Activated naive CD8-positive, alpha-beta T cell treated with anti-CD3 and anti-CD28 coated beads, Interleukin-2, amount 10 ng/mL, durations not matched to agents 7 days and 5 days (primary cell): ENCODE measurements at places on chromosomes 13 and 19. TPM values are rescaled to one million over a fixed set of nuclear protein-coding genes. Genes with fewer than 3 reads are reported as not detected.

DNA sequence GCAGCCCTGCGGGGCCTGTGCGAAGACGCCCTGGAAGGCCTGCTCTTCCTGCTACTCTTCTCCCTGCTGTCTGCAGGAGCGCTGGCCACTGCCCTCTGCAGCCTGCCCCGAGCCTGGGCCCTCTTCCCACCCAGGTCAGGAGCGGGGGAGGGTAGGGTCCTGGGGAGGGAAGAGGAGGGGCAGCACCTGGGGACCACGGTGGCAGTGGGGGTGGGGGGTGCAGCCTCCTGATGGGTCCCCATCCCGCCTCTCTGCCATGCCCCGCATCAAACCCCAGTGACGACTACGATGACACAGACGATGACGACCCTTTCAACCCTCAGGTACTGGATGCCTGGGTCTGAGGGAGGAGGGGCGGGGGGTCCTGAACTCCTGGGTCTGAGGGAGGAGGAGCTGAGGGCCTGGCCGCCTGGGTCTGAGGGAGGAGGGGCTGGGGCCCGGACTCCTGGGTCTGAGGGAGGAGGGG is 13.4 kb upstream of the LENG8 start:
- no peak for DNase-seq

Gene CEACAM19
- 0.40 TPM for total RNA-seq

DNA sequence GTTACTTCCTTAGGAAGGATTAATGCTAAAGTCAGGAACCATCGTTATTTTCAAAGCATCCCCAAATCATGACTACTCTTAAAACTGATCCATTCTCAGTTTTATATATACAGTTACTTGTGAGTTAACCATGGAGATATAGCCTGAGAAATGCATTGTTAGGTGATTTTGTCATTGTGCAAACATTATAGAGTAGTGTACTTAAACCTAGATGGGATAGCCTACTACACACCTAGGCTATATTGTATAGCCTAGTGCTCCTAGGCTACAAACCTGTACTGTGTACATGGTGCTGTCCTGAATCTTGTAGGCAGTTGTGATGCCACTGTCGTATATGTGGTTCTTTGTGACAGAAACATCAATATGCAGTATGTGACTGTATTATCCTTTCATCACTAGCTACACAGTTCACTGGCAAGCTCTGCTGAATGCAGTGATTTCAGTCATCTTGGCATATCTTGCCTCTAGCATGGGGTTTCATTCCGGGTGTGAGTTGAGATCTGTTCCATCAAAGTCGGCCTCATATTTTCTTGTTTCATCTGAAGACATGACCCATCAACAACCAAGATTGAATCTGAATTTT is 45.3 kb downstream of the CDK8 start:
- DNase-seq, result no peak

Gene ZNF460
- 67.1 TPM for total RNA-seq

DNA sequence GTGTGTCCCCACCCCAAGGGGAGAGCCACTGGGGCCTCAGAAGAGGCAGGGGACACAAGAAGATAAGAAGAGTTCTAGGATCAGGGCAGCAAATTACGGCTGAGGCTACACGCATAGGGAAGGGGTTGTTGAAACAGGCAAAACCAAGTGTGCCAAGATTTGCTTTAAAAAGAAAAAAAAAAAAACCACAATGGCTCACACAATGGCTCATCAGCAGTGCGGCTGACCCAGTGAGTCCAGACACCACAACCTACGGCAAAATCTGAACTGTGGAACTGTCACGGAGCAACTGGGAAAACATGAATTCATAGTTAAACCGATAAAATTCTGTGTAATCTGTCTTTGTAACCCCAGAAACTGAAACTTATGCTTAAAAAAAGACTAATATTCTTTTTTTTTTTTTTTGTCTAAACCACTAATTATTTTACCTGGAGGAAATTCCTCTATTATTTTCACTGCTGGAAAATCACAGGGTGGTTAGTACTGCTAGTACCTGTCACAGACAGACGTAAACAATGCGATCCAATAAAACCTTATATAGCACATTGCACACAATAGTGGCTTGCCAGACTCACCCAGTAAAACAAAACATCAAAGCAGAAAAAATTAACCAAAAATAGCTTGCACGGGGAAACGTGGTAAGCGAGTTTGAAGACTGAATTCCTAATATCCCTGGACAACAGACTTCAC is 325.4 kb upstream of the TSHZ3 start:
- no peak for DNase-seq

DNA sequence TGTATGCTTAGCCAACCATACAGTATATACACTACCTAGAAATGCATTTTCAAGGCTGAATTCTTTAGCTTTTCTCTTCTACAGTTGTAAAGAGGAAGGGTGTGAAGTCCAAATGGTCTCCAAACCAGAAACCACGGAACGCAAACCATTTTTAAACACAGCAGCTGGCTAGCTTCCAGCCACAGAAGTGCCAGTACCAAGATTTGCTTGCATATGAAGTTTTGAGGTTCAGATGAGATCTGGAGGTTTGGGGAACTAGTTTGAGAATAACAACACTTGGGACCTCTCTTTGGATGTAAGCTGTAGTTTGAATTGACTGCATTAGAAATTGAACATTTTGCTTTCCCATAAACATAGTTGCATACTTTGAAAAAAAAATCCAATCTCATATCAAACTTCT is 1243.5 kb downstream of the EFNB2 start:
- no peak for DNase-seq

DNA sequence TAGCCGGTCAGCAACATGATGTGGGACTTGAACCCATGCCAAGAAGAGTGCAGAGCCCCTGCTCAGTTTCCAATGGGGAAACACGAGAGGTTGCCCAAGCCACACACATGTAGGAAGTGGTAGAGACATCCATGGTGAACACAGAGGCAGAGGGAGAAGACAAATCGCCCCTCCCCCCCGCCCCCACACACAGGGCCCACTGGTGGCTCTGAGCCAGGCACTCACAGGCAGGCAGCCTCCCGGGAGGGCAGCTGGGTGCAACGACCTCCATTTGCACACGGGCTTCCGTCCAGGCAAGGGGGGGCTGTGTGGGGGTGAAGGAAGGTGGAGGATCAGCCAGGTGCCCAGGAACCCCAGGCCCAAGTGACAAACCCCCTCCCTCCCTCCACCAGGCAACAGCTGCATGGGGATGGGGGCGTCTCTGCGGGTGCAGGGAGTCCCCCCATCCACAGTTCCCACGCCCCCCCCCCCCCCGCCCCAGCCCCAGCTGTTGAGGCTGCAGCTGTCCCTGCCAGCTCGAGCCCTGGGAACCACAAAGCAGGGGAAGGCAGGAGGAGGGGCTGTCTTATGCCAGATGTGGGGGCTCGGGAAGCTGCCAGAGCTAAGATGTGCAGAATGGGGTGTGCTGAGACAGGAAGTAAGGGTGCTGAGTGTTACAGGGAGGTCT is 3.4 kb downstream of the NOTCH3 start:
- no peak for DNase-seq

- no peak for DNase-seq
These were observed 379.2 kb upstream of the MIR17HG start for GRCh38 chr13:90968166-90968904.

DNA sequence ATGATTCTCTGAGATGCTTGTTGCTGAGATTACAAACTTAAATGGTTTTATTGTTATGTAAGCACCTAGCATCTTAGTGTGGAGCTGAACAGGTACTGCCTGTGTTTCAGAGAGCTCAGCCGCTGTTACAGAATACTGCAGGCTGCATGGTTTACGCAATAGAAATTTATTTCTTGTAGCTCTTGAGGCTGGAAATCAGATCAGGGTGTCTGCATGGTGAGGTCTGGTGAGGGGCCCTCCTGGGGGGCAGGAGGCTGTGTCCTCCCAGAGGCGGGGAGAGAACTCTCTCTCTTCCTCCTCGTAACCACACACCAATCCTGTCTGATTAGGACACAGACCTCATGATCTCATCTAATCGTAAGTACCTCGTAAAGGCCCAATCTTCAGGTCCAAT is 13.1 kb downstream of the ATP11A start:
- DNase-seq, result no peak

DNA sequence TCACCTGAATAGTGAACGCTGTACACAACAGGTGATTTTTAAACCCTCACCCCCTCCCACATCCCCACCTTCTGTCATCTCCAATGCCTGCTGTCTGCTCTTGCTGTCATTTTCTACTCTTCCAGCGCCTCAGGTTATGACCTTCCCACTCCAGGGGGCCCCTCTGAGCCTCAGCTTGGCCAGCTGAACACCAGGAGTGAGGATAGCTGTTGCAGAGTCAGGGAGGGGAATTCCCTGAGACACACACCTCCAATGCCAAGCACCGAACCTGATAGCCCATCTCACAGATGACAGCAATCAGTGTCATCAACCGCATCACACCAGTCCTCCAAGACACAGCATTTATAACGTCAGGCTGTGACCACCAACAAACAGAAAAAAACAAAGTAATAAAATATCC is 193.5 kb downstream of the ZNF536 start:
- DNase-seq, result no peak

GRCh38 chr19:14826006-14826405 is 9.0 kb downstream of the OR7A5 start:
- DNase-seq, result no peak

DNA sequence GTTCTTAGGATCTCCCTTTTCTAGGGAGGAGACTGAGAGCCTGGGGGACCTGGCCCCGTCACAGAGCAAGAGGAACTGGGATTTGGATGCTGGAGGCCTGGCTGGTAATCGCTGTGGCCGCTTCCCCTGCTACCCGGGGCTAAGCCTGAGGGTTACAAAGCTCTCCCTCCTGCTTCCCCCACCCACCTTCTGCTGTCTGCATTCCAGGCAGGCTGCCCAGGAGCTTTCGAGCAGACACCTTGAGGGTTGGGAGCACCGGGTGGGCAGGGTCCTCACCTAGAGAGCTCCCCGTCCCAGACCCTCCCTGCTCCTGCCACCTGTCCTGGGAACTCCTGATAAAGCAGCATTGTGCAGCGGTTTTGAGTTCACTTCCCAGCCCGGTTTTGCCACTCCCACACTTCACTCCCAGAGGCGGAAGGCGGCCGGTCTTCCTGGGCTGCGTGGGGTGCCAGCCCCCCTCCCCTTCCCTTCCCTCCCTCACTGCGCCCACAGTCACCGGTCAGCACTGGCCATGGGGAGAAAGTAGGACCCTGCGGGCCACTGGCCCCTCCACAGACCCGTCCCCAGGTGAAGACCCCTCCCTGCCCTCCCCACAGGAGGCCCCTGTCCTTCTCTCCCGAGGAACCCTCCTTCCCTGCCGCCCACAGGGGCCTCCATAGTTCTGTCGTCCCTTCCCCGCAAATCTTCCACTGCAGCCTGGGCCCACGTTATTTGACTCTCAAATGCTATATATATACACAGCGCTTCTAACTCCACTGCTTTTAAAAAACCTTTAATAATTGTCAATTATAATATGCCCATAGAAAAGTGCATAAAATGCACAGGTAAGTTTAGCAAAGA is 8.1 kb downstream of the PAK4 start:
- no peak for DNase-seq

Gene CYP4F2
- total RNA-seq, result 0.33 TPM

DNA sequence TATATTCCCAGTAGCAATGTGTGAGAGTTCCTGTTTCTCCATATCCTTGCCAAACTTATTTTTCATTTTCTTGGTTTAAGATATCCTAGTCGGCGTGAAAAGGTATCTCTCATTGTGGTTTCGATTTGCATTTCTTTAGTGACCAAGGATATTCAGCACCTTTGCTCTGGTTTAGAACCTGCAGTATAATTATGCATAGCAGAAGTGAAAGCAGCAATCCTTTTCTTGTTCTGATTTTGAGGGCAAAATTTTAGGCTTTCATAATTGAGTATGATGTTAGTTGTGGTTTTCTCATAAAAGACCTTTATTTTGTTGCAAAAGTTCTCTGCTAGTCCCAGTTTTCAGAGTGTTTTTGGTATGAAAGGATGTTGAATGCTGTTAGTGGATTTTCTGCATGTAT is 491.0 kb downstream of the FGF9 start:
- no peak for DNase-seq

DNA sequence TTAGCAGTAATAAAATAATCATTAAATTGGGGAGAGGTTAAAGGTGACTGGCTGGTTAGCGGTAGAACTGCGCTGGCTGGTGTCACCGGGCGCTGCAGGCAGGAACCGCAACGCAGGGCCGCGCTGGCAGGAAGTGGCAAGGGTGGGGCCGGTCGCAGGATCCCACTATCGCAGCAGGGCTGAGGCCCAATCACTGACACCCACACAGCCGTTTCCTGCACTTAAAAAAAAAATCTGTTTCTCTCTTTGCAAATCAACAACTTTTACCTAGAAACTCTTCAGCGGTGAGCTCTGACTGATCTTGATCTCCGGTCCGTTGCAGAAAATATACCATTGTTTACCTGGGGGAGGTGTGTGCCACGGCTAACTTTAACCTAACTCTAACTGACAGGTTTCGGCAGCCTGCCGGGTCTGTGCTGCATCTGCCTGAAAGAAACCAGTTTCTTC is 46.9 kb downstream of the KLF2 start:
- peak; percentile 93 for DNase-seq

DNA sequence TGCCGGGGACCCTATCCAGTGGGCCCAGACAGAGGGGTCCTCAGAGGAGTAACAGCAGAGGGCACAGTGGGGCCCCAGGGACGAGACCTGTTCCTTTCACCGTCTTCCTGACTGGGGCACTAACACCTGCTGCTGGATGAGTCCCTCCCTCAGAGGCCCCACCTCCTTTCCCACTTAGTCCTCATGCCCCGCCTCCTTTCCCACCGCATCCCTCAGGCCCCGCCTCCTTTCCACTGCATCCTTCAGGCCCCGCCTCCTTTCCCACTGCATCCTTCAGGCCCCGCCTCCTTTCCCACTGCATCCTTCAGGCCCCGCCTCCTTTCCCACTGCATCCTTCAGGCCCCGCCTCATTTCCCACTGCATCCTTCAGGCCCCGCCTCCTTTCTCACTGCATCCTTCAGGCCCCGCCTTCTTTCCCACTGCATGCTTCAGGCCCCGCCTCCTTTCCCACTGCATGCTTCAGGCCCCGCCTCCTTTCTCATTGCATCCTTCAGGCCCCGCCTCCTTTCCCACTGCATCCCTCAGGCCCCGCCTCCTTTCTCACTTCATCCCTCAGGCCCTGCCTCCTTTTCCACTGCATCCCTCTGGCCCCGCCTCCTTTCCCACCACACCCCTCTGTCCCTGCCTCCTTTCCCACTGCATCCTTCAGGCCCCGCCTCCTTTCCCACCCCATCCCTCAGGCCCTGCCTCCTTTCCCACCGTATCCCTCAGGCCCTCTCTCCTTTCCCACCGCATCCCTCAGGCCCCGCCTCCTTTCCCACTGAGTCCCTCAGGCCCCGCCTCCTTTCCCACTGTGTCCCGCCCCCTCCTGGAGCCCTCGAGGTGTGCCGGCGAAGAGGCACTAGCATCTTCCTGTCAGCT is 6.7 kb downstream of the SPPL2B start:
- DNase-seq, result no peak

DNA sequence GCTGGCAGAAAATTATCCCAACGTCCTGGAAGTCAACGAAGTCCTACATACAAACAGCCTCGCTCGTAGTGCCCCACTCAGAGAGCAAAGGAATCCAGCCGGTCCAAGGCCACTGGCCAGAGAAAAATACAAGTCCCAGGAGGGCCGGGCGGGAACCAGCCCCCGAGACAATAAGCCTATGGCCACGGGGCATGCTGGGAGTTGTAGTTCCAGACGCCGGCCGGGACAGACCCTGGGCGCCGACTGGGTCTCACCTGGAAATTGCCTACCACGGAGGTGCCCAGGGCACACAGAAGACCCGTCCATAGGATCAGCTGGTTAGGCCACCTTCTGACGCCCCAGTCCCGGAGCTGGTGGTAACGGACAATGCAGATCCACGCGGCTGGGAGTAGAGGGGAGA is 5.4 kb downstream of the TMEM150B start:
- DNase-seq, result no peak

GRCh38 chr19:11710313-11710712 is 28.4 kb downstream of the ZNF823 start:
- no peak for DNase-seq
